ENCODE measurements at places on chromosomes 5 and 9. TPM values are rescaled to one million over a fixed set of nuclear protein-coding genes. Genes with fewer than 3 reads are reported as not detected.

The GLDC gene
- 1.1 TPM for total RNA-seq

The RASEF gene
- total RNA-seq: 12.4 TPM

The IGIP gene
- total RNA-seq: 9.6 TPM

The PFN3 gene
- total RNA-seq: not detected

The WDR41 gene
- 37.5 TPM for total RNA-seq

The DBN1 gene
- total RNA-seq: 38.3 TPM

DNA sequence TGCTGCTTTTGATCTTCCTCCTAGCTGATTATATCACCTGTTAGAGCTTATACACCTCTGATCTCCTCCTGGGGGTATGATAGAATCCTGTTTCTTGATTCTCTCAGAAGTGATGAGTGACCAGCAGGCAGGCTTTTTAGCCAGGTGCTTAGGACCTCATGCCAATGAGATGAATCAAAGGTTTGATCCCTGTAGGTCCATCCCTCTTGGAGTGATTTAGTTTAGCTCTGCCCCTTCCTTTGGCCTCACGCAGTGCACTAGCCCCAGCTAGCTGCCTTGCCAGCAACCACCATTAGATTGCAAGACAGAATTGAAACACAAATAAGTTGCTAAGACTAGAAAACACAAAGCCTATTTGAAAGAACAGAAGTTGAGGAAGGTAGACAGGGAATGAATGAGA is 84.4 kb downstream of the ZSWIM6 start:
- DNase-seq: no peak

- DNase-seq: no peak
These were observed 84.2 kb upstream of the IER5L start for GRCh38 chr9:129262261-129262660.

DNA sequence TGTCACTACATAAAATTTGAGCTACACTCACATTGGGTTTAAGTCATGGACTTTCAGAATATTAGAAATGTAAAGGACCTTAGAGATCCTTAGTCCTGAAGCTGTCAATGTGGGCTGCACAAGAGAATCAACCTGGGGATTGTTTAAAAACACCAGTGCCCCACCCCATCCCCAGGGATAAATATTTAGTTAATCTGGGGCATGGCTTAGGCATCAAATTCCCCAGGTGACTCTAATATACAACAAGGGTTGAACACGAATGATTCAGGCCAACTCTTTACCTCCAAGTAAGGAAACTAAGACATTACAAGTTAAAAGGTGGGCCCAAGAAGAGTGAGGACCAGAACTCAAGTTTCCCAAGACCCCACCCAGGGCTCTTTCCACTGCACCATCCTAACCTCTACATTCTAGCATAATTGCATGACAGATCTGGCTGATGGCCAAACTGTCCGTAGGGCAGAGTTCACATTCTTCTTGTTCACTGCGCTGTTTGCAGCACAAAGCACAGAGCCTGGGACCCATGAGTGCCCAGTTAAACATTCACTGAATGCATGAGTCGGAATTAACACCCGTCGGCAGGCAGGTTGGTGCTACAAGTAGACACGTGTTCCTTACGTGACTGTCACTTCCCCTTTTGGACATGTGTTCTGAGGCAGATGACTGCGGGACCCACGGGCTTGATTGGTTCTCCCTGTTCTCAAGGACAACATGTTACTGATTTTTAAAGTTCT is 25.2 kb downstream of the CYFIP2 start:
- peak; percentile 25 for DNase-seq

DNA sequence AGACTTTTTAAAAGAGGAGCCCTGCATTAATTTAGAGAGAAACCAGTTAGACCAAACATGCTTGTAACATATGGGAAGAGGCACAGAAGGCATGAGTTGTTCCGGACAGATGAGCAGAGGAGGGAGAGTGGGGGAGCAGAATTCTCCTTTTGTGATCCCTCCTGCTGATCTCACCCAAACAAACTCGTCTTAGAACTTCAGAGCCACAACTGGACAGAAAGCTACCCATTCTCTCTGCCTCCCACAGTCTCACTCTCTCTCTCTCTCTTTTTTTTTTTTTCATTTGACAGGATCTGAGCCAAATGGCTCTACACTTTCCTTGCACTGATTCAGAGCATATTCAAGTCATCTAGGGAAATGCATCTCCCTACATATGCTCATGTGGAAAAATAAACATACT is 196.0 kb upstream of the PAPPA start:
- DNase-seq: no peak

GRCh38 chr5:108655750-108656450 is 91.8 kb upstream of the FER start:
- DNase-seq: peak; percentile 11

- DNase-seq: no peak
These were observed 39.9 kb downstream of the COL15A1 start for GRCh38 chr9:98983295-98984268.

GRCh38 chr9:130640681-130641080 is 23.7 kb upstream of the PRDM12 start:
- no peak for DNase-seq

DNA sequence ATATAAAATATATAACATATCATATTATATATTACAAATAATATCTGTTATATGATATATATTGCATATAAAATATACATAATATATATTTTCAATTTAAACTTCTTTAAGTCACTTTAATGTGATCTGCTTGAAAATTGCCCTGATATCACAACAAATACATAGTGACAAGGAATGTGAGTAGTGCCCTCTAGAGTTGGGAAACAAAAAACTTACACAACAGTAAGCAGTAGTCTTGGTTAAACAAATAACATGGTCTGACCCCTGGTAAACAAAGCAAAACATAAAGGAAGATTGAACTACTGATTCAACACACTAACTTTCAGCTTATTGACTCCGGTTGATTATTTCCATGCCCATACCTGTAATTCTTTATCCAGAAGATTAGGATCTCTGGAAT is 188.3 kb upstream of the NMUR2 start:
- peak; percentile 16 for DNase-seq
